ENCODE measurements at places on chromosomes 11 and 22.

DNA sequence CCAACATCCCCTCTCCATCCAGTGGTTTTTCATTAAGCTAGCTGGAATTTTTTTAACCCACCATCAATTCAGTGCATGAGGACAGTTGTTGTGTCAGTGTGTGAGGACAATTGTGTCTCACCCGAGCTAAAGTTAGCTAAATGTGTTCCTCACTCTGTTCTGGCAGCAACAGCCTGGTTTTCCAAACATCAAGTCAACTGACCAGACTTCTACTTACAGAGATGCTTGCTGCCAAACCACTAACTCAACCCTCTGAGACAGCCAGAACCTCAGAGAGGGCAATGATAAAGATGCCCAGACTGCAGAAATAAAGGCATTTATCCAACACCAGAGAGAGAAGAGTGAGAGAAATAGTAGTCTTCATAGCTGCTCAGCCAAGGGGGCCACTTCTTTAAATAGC lies 6.7 kb downstream of the PAMR1 start:
- DNase-seq: no peak

- DNase-seq: no peak
These were observed 33.0 kb downstream of the PPP6R2 start for GRCh38 chr22:50376085-50376651.

DNA sequence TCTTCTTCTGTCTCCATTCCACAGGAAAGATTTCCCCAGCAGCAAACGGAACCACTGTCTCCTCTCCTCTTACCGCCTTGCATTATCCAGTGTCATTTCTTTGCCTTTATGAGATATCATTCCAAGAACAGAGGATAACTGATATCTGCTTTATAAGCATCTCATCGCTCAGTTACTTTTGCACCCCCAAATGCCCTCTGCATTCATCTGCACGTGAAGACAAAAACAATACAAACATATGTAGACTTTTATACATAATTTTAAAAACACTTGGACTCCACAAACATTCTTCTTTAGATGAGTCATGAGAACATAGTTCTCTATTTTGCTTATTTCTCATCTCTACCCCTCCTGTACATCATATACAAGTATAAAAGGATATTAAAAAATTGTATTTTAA lies 512 bp upstream of the OR51T1 start:
- DNase-seq: no peak

DNA sequence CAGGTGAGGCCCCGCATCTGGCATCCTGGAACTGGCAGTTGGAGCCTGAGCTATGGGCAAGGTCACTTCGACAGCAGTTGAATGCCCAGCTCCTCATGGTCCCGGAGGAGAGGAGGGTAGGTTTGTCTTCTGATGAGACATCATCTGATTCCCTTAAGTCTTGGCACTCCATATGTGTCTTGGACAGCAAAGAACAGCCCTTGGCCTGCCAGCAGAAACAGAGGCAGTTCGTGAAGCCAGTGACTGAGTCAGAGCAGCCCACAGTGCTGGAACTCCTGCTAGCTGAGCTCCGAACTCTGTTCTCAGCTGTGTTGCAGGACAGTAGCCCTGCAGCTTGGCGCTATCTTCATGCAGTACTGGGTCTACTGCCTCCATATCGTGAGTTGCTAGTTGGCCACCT lies 1.0 kb downstream of the DNHD1 start:
- no peak for DNase-seq

- no peak for DNase-seq
These were observed 86.9 kb upstream of the FAT3 start for GRCh38 chr11:92137747-92138146.

DNA sequence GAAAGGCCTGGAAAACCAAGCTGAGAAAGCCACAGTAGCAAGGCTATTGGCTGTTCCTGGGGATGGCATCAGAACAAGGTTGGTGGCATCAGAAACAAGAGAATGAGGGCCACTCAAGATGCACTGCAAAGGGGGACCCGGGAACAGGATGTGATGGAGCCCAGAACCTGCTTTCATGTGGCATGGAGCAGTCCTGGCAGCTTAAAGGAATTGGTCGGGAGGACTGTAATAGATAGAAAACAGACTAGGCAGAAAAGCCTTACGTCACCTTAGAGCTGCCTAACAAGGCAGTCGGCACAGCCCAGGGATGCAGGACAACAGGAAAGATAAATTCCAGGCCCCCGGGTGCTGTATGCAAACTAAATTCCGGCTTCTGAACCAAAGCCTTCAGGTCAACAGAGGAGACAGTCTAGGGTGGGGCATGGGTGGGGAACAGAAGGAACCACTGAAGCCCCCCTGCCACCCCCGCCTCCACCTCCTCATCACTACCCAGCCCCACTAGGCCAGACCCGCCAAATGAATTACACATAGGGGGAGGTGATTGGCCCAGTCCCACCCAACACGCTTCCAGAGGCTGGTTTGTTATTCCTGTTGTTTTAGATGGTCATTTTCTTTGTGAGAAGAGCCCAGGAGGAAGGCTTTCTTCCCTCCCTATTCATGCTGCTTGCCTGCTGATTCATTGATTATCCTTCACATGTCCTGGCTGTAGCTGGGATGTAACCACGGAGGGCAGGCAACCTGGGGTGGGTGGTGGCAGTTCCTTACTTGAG lies 25.7 kb upstream of the LRRC55 start:
- no peak for DNase-seq

DNA sequence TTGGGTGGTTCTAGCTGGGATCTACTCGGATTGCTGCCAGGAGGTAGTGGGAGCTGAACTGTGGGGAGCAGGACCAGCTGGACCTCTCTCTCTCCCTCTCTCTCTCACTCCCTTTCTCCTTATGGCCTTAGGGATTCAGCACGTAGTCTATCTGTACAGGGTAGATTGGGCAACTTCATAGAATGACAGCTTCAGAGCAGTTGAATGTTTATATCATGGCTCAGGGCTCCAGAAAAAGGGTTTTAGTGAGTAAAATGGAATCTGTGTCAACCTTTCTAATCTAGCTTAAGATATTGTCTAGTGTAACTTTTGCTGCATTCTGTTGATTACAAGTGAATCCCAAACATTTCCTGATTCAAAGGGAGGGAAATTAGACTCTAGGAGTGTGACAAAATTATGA lies 127.7 kb upstream of the PDGFD start:
- DNase-seq: no peak

DNA sequence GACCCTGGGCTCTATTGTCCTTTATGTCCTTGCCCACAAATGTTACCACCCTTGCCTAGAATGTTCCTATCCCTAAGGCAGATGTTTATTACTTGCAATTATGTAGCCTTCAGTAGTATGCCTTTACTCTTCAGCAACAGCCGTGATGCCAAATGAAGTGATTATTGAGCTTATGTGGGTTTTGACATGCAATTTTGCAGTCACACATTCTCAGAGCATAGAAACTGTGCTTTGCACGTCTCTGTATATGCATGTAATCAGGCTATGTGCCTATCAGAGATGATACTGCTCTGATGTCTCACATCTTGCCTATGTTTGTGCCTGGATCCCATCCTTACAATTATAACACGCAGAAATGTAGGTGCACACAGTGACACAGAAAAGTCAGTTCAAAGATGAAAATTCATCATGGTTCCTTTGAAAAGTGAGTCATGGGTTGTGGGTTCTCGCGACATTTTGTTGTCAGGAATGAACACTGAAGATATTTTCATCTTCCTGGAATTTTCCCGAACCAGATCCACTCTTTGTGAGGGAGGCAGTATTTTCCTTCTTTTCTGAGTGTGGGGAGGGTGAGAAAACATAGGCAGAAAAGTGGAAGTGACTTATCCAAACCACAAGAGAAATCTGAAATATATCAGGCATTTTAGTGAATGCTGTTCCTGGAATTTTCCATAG lies 81.1 kb downstream of the BMAL1 start:
- DNase-seq: peak; percentile 15

GRCh38 chr11:68658661-68659060 lies 25.7 kb upstream of the GAL start:
- DNase-seq: no peak

DNA sequence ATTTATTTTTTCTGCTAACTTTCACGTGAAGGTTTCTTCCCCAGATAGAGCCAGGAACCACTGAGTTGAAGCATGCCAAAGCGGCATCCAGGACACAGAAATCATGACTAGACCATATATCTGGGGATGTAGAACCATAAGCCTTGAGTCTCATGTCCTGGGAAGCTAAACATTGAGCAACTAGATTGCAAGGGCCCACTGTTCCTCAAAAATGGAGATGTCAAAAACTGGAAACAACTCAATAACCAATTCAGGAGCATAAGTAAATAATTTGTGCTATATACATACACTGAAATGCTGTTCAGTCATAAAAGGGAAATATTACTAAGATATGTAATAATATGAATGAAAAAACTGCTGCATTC lies 29.0 kb upstream of the CARD16 start:
- no peak for DNase-seq

DNA sequence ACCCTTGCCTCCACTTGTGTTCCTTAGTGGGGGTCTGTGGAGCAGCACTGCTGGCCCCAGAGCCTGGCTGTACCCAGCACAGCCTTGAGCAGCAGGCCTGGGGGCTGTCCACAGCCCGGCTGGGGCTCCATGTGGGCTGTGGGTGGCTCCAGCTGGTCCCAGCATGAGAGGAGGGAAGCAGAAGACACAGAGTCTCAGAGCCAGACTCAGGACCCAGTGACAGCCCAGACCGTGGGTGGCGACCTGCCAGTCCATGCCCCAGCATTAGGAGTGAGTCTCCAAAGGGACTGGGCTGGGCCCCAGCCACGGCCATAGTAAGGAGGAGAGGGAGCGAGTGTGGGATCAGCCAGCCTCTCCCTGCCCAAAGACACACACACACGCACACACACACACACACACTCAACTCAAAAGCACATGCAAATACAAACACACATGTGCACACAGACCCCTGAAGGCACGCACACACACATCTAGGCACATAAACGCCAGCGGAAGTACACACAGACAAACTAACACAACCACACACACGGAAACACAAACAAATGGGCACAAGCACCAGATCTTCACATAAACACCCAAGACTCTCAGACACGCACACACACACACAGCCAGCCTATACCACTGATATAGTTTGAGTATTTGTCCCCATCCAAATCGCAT lies 16.7 kb upstream of the LRRC10B start:
- DNase-seq: no peak

- DNase-seq: no peak
These were observed 42.7 kb downstream of the PPP6R3 start for GRCh38 chr11:68503251-68503687.

GRCh38 chr22:44337678-44338004 lies 24.9 kb upstream of the SHISAL1 start:
- peak; percentile 24 for DNase-seq

GRCh38 chr22:42261296-42261695 lies 9.2 kb downstream of the TCF20 start:
- peak; percentile 45 for DNase-seq

DNA sequence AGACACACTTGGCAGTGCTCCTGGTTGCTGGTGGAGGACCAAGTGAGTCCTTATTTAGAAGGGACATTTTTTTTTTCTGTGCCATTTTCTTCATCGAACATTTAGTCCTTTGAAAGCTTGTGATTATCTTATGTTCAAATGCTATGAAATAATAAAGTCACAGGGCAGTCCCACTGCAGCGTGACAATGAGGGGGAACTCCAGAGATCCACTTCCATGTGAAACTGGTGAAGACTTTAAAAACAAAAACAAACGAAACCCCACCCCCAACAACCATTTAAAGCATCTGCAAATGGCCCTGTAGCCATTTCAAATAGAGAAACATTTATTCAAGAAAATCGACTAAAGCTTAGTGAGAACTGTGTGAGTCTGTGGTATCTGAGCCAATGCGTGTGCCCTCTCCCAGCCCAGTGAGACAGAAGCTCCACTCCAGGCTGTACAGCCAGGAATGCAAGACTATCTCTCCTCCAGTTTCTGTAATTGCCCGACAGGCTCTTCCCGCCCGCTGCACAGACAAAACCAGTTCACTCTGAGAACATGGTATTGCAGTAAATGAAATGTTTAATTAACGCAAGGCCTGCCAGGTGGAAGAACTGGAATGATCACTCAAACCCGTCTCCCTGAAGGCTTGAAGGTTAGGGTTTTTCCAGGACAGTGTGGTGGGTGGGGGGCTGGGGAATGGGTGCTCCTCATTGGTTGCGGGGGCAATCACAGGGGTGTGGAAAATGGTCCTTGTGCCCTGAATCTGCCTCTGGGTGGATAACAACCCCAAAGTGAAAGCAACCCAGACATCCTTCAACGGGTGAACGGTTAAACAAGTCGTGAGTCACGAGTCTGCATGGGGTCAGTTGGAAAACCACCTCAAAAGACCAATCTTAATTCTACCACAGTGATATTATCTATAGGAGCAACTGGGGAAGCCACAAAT lies 8.4 kb downstream of the KRTAP5-6 start:
- no peak for DNase-seq

DNA sequence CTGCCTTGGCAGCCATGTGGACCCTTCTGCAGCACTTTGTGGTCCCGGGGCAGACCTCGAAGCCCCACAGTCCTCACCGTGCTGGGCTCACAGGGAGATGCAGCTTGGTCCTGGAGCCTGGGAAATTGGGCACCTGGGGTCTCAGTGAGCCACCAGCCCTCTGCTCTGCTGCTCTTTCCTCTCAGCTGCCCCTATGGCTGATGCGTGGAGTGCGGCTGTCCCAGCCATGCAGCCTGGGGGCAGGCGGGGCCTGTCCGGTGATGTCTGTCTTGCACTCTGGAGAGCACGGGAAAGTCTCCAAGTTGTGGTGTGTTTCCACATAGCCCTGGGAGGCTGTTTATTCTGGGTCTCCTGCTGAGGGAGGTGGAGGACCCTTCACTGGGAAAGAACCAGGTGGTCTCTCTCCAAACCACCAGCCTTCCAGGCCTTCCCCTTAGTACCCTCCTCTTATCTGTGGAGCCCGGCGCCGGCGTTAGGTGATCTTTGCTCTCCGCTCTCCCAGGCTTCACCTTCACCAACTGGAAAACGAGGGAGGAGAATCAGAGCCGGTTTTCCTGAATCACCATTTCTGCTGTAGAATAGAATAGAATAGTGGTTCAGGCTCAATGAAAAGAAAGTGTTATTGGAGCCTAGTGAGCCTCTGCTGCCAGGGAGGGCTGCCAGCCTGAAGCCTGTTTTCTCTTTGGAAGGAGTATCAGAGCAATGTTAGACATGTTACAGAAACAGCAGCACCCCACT lies 41.2 kb upstream of the GRAMD4 start:
- no peak for DNase-seq

DNA sequence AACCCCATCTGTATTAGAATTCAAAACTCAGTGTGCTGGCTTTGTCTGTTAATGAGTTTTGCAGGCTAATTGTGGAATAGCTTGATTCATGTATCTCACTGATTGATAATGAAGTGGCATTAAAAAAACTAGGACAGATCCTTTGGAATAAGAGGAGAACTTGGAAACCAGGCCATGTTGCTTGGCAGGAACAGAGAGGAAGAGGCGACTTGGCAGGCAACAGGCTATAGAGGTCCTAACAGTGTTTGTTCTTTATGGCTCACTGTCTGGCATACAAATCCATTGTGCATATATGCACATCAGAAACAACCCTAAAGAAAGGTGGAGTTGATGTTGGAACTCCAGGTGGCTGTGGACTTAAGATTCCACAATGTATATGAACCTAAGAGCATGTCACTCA lies 17.4 kb upstream of the OR9I1 start:
- DNase-seq: no peak
